ENCODE measurements at places on chromosomes 4 and X. TPM values are rescaled to one million over a fixed set of nuclear protein-coding genes. Genes with fewer than 3 reads are reported as not detected.

DNA sequence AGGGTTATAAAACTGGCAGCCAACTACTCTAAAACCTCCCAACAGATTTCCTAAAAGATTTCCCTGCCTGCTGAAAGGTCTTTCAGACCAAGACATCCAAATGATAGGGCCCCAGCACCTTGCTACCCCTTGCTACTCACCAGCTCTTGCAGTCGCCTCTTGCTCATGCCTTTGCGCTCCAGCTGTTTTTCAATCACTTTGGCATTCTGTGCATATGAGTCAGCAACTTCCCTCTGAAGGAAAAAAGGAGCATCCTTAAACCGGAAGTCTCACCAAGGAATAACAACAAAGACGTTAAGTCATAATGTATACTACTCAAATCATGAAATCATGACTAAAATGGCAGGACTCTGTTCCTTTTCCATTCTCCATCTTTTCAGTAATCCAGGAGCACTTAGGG, 24.0 kb downstream of the STEEP1 start:
- no peaks in the 10 kb centered on the region for H3K36me3 ChIP-seq
- no peak for DNase-seq
- no peaks in the 10 kb centered on the region for H3K4me1 ChIP-seq
- no peak overlapping the region for H3K4me3 ChIP-seq
- no peaks in the 10 kb centered on the region for H3K27me3 ChIP-seq

LGI2 gene
- total RNA-seq = not detected

HS6ST2 gene
- total RNA-seq = 0.09 TPM

CXCL6 gene
- not detected for total RNA-seq

NKX3-2 gene
- not detected for total RNA-seq

USP26 gene
- not detected for total RNA-seq

CD40LG gene
- total RNA-seq = 9.2 TPM

DNA sequence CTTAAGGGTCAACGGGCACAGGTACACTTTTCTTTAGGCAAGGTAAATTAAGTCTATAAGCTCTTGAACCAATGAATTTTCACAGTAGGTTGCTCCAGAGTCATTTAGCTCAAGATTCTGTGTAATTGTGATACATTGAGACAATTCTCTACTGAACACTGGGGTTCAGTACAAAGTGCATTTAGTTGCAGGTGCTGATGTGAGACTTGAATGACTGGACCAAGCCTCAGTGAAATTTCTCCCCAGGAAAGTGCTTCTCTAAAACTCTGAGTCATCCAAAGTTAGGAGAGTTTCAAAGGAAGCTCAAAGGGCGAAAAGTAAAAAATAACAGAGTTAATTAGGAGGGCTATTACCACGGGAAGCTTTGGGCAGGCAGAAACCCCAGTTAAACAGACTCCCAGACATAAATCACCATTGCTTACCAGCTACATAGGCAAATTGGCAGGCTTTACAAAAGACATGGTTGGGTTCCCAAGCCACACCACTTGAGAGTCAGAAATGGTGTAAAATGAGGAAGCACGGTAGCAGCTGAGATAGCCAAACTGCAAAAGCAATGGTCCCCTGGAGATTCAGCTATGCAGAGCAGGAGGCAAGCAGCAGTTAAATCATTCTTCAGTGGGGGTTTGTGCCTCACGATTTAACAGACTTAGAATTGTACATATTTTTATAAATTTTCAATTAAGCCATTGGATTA, 202.6 kb downstream of the PCDH19 start:
- no peak for DNase-seq
- H3K4me1 ChIP-seq = no peaks in the 10 kb centered on the region
- no peak overlapping the region for H3K27ac ChIP-seq
- H3K4me3 ChIP-seq = no peak overlapping the region

STK32B gene
- total RNA-seq = not detected

GRCh38 chrX:149296092-149296491, 209.0 kb downstream of the IDS start:
- H3K4me3 ChIP-seq = no peak overlapping the region
- H3K27ac ChIP-seq = no peak overlapping the region
- no peak for DNase-seq
- no peaks in the 10 kb centered on the region for H3K27me3 ChIP-seq
- H3K36me3 ChIP-seq = no peaks in the 10 kb centered on the region

PIR gene
- total RNA-seq = 2.6 TPM

- DNase-seq = no peak
- peaks cover 54% of the 10 kb centered on the region for H3K27me3 ChIP-seq
- H3K4me3 ChIP-seq = peak overlapping the region; percentile 28
- H3K36me3 ChIP-seq = no peaks in the 10 kb centered on the region
Observed at GRCh38 chr4:13547485-13548041, 3.3 kb upstream of the NKX3-2 start.

DNA sequence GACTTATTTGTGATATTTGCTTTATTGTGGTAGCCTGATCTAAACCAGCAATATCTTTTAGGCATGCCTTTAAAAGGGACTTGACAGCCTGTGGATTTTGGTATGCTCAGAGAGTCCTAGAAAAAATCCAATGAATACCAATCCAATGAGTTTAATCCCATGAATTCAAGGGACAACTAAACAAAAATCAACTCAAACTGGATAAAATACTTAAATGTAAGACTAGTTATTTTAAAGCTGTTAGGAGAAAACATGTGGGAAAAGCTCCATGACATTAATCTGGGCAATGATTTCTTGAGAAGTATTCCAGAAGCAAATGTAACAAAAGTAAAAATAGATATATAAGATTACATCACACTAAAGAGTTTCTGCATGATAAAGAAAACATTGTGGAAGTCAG, 711.5 kb upstream of the PITX2 start:
- no peaks in the 10 kb centered on the region for H3K4me1 ChIP-seq
- H3K36me3 ChIP-seq = no peaks in the 10 kb centered on the region
- H3K27me3 ChIP-seq = no peaks in the 10 kb centered on the region
- no peak overlapping the region for H3K4me3 ChIP-seq
- DNase-seq = no peak
- no peak overlapping the region for H3K27ac ChIP-seq

ATP1B4 gene
- not detected for total RNA-seq

- H3K4me1 ChIP-seq = no peaks in the 10 kb centered on the region
- DNase-seq = no peak
- no peak overlapping the region for H3K4me3 ChIP-seq
- H3K27me3 ChIP-seq = peaks cover 4% of the 10 kb centered on the region
- no peaks in the 10 kb centered on the region for H3K36me3 ChIP-seq
Observed at GRCh38 chr4:118337954-118338353, 14.8 kb downstream of the PRSS12 start.

- no peak overlapping the region for H3K4me3 ChIP-seq
- DNase-seq = no peak
- no peak overlapping the region for H3K27ac ChIP-seq
- no peaks in the 10 kb centered on the region for H3K27me3 ChIP-seq
Observed at GRCh38 chr4:148044912-148045352, 313.0 kb downstream of the ARHGAP10 start.

KCTD8 gene
- total RNA-seq = not detected

MAP7D2 gene
- total RNA-seq = 0.53 TPM

NKRF gene
- total RNA-seq = 28.4 TPM

CXCL5 gene
- total RNA-seq = not detected

HEPH gene
- not detected for total RNA-seq

- H3K36me3 ChIP-seq = no peaks in the 10 kb centered on the region
- H3K27ac ChIP-seq = no peak overlapping the region
- H3K27me3 ChIP-seq = no peaks in the 10 kb centered on the region
Observed at GRCh38 chr4:182126096-182126495, 117.1 kb upstream of the TENM3 start.

CLCN4 gene
- 0.04 TPM for total RNA-seq

PPEF1 gene
- total RNA-seq = not detected

- H3K4me1 ChIP-seq = peaks cover 22% of the 10 kb centered on the region
- no peak overlapping the region for H3K4me3 ChIP-seq
- no peaks in the 10 kb centered on the region for H3K27me3 ChIP-seq
- H3K36me3 ChIP-seq = no peaks in the 10 kb centered on the region
- no peak for DNase-seq
Observed at GRCh38 chr4:36388710-36389109, 107.3 kb downstream of the DTHD1 start.

DNA sequence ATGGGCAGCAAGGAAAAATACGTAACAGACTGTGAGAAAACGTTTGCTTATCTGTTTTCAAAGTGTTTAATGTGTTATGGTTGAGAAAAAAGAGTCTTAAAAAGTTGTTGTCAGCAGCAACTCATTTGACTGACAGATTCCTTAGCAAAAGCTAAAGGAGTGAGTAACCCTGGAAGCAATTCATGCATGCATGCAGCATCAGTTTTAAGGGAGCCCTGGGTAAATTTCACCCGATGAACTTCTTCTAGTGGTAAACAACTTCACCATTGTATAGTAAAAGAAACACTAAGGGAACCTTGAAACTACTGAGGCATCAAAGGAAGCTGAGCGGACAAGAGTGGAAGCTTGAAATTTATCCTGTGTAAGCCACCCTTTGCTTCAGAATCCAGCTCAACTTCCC, 583.2 kb upstream of the INTU start:
- no peaks in the 10 kb centered on the region for H3K27me3 ChIP-seq
- H3K4me3 ChIP-seq = no peak overlapping the region
- H3K4me1 ChIP-seq = no peaks in the 10 kb centered on the region
- H3K36me3 ChIP-seq = no peaks in the 10 kb centered on the region
- no peak overlapping the region for H3K27ac ChIP-seq

DNA sequence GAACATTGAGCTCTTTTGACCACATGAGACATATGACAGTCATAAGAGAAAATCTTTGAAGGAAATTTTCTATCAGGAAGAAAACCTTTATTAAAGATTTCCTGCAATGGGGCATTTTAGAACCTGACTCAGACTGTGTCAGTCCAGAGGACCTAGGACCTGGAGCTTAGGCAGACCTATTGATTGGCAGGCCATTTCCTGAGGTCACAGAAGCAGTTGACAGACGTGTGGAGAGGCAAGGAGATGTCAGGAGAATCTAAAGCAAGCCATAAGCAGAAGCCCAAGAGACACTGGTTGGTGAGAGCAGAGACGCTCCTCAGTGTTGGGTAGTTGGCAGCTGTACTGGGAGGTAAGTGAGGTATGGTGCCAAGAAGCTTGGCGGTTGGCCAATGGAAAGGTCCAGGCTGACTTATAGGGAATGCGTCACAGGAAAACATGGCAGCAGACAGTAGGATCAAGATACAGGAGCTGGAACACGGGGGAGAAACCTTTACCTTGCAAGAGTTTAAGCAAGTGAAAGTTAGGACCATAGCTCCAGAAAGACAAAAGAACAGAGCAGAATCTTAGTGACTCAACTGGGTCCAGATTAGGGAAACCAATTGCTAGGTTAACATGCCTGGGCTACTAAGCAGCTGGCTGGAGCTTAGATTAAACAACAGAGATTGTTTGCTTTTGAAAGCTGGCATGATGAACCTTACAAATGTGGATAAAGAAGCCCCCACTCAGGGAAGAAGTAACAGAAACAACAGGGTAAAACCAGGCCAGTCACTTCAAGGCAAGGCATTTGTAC, 18.6 kb downstream of the PALLD start:
- H3K27ac ChIP-seq = no peak overlapping the region
- peaks cover 22% of the 10 kb centered on the region for H3K4me1 ChIP-seq
- no peak for DNase-seq
- no peaks in the 10 kb centered on the region for H3K27me3 ChIP-seq
- no peaks in the 10 kb centered on the region for H3K36me3 ChIP-seq
- H3K4me3 ChIP-seq = no peak overlapping the region

DNA sequence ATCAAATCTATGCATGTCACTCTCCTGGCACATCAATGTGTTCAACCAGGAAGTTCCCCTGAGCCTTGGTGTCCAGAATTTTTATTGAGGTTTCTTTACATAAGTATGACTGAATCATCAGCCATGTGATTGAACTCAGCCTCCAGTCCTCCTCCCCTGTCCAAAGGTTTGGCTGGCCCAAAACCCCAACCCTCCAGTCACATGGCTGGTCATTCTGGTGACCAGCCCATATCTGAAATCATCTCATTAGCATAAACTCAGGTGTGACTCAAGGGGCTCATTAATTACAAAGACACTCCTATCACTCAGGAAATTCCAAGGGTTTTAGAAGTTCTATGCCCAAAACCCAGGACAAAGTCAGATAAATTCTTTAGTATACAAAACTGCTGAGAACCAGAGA, 20.6 kb upstream of the SUPT20HL2 start:
- H3K27ac ChIP-seq = no peak overlapping the region
- no peak for DNase-seq
- no peak overlapping the region for H3K4me3 ChIP-seq
- no peaks in the 10 kb centered on the region for H3K36me3 ChIP-seq
- H3K27me3 ChIP-seq = no peaks in the 10 kb centered on the region
- H3K4me1 ChIP-seq = no peaks in the 10 kb centered on the region

- no peak for DNase-seq
- H3K4me3 ChIP-seq = no peak overlapping the region
- no peaks in the 10 kb centered on the region for H3K4me1 ChIP-seq
- no peaks in the 10 kb centered on the region for H3K36me3 ChIP-seq
- no peak overlapping the region for H3K27ac ChIP-seq
Observed at GRCh38 chr4:101274888-101275752, 72.2 kb downstream of the PPP3CA start.

DNA sequence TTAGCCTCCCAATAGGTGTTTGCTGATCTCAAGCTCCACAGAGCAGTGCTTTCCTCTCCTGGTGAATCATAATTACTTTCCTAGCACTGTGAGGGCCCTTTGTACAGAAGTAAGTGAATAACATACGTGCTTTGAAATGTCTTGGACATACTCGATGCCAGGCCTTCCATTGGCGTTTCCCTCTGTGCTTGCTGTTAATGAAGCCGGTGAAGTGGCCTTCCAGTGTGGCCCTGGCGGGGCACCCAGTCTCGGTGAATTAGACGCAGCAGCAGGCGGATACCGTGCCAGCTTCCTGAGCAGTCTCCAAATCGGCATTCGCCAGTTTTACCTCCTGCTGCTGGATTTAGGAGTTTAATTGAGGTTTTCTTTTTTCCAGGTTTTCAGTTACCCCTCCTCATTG, 132.3 kb downstream of the HMX1 start:
- no peaks in the 10 kb centered on the region for H3K27me3 ChIP-seq
- no peak overlapping the region for H3K4me3 ChIP-seq
- no peak overlapping the region for H3K27ac ChIP-seq

- no peak for DNase-seq
- H3K27ac ChIP-seq = no peak overlapping the region
- H3K4me1 ChIP-seq = no peaks in the 10 kb centered on the region
- no peak overlapping the region for H3K4me3 ChIP-seq
- H3K36me3 ChIP-seq = no peaks in the 10 kb centered on the region
Observed at GRCh38 chrX:72208126-72208800, 26.7 kb downstream of the PIN4 start.

- H3K36me3 ChIP-seq = no peaks in the 10 kb centered on the region
- H3K27ac ChIP-seq = no peak overlapping the region
- DNase-seq = no peak
- no peaks in the 10 kb centered on the region for H3K27me3 ChIP-seq
Observed at GRCh38 chr4:10413177-10413576, 44.0 kb downstream of the ZNF518B start.

BEND4 gene
- 3.2 TPM for total RNA-seq

GRCh38 chr4:95190751-95191436, 357.9 kb downstream of the UNC5C start:
- H3K27ac ChIP-seq = no peak overlapping the region
- peaks cover 6% of the 10 kb centered on the region for H3K4me1 ChIP-seq
- no peak for DNase-seq
- H3K4me3 ChIP-seq = no peak overlapping the region
- no peaks in the 10 kb centered on the region for H3K27me3 ChIP-seq

GRCh38 chr4:145904413-145905177, 34.0 kb downstream of the ZNF827 start:
- no peaks in the 10 kb centered on the region for H3K27me3 ChIP-seq
- peaks cover 5% of the 10 kb centered on the region for H3K36me3 ChIP-seq
- H3K4me3 ChIP-seq = no peak overlapping the region
- H3K27ac ChIP-seq = no peak overlapping the region
- H3K4me1 ChIP-seq = peaks cover 6% of the 10 kb centered on the region
- DNase-seq = no peak
